Activated B cell treated with CpG ODN at 0.5 μM for 24 hours (primary cell): ENCODE measurements at places on chromosomes 3 and 15. TPM values are rescaled to one million over a fixed set of nuclear protein-coding genes. Genes with fewer than 3 reads are reported as not detected.

The CCR3 gene
- total RNA-seq = not detected in 2 replicates

The WWTR1 gene
- 0.66 and 0.73 TPM in 2 replicates for total RNA-seq

The GOLGA8R gene
- total RNA-seq = 1.3 and 2.3 TPM in 2 replicates

The RAB6B gene
- not detected in 2 replicates for total RNA-seq

The IFRD2 gene
- total RNA-seq = 92.2 and 105 TPM in 2 replicates
